ENCODE measurements at places on chromosomes 12 and 14. TPM values are rescaled to one million over a fixed set of nuclear protein-coding genes. Genes with fewer than 3 reads are reported as not detected.

C1QL4 gene
- total RNA-seq: not detected

DNA sequence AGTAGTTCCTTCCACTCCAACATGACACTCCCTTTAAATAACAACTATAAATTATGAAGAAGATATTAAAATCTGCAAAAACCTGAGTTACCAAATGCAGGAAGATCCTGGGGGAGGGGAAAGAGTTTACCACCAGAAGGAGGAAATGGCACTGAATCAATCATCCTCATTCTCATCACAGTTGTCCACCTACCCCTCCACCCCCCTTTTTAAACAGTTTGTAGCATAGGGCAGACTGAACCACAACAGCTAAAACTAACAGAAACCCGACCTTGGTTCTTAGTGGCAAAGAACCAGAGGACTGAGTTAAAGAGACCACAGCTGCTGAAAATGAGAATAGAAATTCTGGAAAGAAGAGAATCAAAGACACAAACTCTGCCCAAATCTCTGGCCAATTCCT, 189.5 kb downstream of the MED13L start:
- H3K4me1 ChIP-seq: no peaks in the 10 kb centered on the region
- H3K36me3 ChIP-seq: no peaks in the 10 kb centered on the region
- H3K4me3 ChIP-seq: no peak overlapping the region
- no peak overlapping the region for H3K27ac ChIP-seq

DNA sequence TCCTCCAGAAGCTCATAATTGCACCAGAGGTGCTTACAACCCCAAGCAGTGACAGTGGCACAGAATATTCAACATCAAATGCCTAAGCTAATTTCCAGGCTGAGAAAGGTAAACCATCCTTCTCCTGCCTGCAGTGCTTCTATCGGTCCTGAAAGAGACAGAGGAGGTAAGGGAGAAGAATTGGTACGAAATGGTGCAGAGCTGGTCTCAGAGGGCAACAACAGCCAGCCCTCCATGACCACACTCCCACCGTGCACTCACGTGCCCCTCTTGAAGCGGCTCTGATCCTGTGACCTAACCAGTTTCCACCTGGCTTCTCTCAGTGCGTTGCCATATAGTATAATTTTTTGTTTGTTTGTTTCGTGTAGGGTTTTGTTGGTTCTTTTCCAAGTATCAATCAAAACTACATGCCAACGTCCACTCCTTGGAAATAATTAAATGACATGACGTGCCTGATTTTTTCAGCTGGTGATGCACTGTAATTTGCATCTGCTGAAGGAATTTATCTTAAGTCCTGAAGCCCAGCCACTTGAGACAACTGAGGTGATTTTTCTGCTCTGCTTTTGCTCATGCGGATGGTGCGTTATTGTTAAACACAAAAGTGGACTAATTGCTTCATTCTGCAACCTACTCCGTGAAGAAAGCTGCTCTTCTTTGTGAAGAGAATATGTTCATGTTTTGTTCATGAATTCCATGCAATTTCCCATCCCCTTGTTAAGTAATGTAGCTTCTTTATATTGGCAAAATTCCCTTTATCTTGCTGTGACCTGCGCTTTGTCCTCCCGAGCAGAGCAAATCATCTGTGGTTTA, 1.3 kb upstream of the ATP2A2 start:
- H3K36me3 ChIP-seq: peaks cover 52% of the 10 kb centered on the region
- H3K4me1 ChIP-seq: peaks cover 14% of the 10 kb centered on the region
- DNase-seq: no peak
- H3K27me3 ChIP-seq: no peaks in the 10 kb centered on the region
- peak overlapping the region; percentile 88 for H3K27ac ChIP-seq
- peak overlapping the region; percentile 90 for H3K4me3 ChIP-seq

SSPN gene
- 7.0 TPM for total RNA-seq

B4GALNT3 gene
- 19.3 TPM for total RNA-seq

- H3K36me3 ChIP-seq: no peaks in the 10 kb centered on the region
- no peak overlapping the region for H3K27ac ChIP-seq
- no peak for DNase-seq
- no peak overlapping the region for H3K4me3 ChIP-seq
- H3K4me1 ChIP-seq: no peaks in the 10 kb centered on the region
These were observed 170.9 kb downstream of the SLC6A15 start for GRCh38 chr12:84741692-84742091.

- H3K27me3 ChIP-seq: no peaks in the 10 kb centered on the region
- no peak overlapping the region for H3K4me3 ChIP-seq
- no peak for DNase-seq
- peaks cover 7% of the 10 kb centered on the region for H3K36me3 ChIP-seq
- H3K27ac ChIP-seq: no peak overlapping the region
These were observed 89.4 kb downstream of the ATP23 start for GRCh38 chr12:58030566-58031279.

DNA sequence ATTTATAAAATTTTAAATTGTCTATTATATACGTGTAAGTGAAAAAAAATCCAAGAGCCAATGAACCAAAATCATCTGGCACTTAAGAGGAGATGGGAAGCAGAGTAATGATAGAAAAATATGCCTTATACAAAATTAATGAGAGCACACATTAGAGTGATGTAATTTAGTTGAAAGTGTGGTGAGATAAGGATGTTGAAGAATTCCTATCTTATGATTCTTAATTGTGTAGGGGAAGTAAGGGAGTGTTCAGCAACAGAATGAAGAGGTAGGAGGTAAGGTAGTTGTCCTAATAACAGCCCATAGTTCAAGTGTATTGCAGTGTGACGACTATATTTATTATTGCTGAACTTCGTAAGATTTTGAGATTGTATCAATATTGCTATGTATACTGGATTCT, 843.4 kb upstream of the FLRT2 start:
- DNase-seq: no peak
- no peaks in the 10 kb centered on the region for H3K27me3 ChIP-seq
- H3K36me3 ChIP-seq: no peaks in the 10 kb centered on the region
- no peaks in the 10 kb centered on the region for H3K4me1 ChIP-seq
- no peak overlapping the region for H3K4me3 ChIP-seq

GRCh38 chr14:91614187-91614586, 104.1 kb upstream of the PPP4R3A start:
- H3K36me3 ChIP-seq: no peaks in the 10 kb centered on the region
- no peaks in the 10 kb centered on the region for H3K27me3 ChIP-seq
- DNase-seq: no peak
- no peak overlapping the region for H3K27ac ChIP-seq
- no peaks in the 10 kb centered on the region for H3K4me1 ChIP-seq
- no peak overlapping the region for H3K4me3 ChIP-seq

GLTP gene
- 25.7 TPM for total RNA-seq

- H3K27ac ChIP-seq: no peak overlapping the region
- H3K27me3 ChIP-seq: no peaks in the 10 kb centered on the region
- H3K4me1 ChIP-seq: no peaks in the 10 kb centered on the region
These were observed 180.7 kb upstream of the NRXN3 start for GRCh38 chr14:77989441-77989991.

TSPAN19 gene
- not detected for total RNA-seq

HCAR2 gene
- not detected for total RNA-seq

BHLHE41 gene
- 54.1 TPM for total RNA-seq
